DND-41 (cell line): ENCODE measurements at places on chromosomes 5 and 9.

GRCh38 chr5:35135239-35135700 lies 87.5 kb upstream of the AGXT2 start:
- no peak for DNase-seq

- DNase-seq: no peak
These were observed 151.9 kb downstream of the INSYN2B start for GRCh38 chr5:169828385-169828784.

GRCh38 chr5:143153332-143154119 lies 250.0 kb downstream of the NR3C1 start:
- no peak for DNase-seq

DNA sequence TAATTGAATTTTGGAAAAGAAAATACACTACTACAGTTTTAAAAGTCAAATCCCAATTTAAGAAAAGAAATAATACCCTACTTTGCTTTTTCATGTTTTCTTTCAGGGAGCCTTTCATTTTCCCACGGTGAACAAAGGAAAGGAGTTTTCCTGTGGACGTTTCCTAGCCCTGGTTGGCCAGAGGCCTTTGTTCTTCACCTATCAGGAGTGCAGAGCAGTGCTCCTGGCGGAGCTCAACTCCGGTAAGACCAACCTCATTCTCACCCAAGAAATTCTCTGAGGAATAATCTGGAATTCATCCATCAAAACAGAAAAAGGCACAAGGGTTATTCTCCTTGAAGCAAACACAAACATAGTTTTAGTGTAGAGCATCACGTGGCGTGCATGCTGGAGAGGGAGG lies 248.9 kb downstream of the ADGRV1 start:
- DNase-seq: no peak

DNA sequence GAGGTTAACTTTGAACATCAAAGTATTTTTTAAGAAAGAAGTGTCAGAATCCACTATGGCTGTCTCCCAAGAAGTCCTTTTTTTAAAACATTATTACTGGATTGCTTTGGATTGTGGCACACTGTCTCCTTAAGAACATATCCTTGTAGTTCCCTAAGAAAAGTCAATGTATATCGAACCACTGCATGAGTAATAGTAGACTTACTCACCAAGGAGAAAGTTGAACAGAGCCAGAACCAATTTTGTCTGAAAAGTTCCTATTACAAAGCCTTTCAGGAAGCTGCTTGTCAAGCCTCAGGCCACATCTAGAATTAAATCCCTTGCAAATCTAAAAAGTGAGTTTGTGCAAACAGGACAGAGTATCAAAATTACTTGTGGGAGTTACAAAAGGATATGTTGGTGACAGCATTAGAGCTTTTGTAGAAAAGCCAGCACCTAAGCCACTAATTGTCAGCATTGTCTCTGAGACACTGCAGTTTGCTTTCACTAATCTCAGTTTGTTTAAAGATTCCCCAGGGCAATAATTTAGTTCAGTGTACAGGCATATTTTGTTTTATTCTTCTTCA lies 195.4 kb downstream of the MPDZ start:
- DNase-seq: no peak

DNA sequence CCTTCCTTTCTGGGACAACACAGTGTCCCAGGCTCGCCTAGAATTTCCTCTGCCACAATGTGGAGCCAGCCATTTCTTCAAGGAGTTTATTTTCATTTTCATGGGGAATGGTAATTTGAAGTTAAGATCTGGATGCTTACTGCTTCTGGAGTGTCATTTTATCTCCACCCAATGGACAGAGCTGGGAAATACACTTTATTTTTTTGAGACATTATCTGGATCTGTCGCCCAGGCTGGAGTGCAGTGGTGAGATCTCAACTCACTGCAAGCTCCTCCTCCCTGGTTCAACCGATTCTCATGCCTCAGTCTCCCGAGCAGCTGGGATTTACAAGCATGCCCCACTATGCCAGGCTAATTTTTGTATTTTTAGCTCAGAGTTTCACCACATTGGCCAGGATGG lies 12.7 kb upstream of the THG1L start:
- peak; percentile 35 for DNase-seq

DNA sequence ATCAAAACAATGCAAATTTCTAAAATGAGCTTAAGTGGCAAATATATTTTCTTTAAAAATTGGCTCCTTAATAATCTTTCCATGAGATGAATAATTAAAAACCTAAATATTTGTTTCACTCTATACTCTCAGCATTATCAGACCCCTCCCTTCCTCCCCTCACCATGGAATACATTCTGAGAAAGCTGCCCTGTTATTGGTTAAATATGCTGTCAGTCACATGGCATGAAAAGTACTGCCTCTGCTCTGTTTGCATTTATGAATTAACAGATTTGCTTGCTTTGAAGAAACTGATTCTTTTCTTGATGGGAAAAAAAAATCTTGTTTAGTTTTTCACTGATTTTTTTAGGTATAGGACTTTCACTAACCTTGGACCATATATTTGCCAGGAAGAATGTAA lies 17.0 kb upstream of the RPS23 start:
- no peak for DNase-seq

DNA sequence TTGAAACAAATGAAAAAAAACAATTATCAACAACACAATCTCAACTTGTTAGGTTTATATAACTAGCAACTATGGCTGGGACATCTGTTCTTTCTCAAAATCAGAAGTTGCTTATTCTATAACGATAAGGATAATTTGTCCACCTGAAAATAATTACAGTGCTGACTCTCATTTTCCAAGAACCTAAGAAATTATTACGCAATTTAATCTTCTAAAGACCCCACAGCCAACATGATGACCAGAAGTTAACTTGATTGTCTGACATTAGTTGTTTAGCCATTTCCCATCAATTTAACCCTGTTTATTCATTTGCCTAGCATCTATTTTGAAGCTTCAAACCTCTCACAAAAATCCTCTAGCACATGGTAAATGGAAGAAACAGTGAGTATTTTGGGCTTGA lies 293.8 kb downstream of the ELAVL2 start:
- DNase-seq: no peak

GRCh38 chr5:113663879-113664541 lies 150.5 kb downstream of the YTHDC2 start:
- DNase-seq: peak; percentile 37

GRCh38 chr5:34842554-34842953 lies 3.6 kb downstream of the TTC23L start:
- no peak for DNase-seq

DNA sequence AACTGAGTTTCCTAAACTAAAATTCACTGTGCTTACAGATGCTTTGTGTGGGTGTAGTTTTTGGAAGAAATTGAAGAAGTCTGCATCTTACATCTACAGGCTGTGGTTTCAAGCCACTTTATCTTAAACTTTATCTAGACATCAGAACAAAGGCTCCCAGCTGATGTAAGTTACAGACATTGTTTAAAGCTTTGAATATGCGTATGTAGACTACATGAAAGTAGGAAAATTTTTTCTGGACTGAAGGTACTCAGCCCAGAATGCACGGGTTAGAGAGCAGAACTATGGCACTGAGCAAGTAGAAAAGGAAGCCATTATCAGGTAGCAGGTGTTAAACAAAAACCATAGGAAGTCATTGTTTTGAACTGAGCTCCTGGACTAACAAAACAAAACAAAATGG lies 185.4 kb downstream of the TTC39B start:
- DNase-seq: peak; percentile 21
